ENCODE measurements at places on chromosomes 13 and 19.

DNA sequence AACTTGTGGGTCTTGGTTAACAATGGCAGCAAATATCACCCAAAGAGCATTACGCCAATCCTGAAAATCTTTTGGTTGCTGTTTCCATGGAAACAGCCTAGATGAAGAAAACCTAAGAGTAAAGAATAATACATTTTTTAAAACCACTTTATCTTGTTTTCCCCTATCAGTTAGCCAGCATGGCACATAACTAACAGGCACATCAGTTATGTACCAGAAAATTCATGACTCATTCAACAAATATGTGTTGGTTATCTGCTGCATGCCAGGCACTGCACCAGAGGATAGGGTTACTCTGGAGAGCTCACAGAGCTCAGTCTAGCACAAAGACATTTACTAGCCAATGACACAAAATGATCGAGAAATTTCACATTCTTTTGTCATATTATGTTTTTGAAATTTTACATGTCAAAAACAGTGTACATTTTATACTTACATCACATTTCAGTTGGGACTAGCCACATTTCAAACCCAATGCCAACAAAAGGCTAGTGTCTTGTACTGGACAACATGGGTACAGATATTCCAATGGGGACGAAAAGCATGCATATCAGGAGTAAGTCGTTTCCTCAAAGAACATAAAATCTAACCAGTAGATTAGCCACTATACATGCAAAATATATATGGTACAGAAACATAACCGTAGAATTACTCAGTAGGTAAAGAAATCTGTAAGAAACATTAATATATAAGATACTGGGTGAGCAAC lies 20.3 kb downstream of the LNX2 start:
- DNase-seq: no peak

GRCh38 chr19:16198370-16198651 lies 600 bp downstream of the AP1M1 start:
- no peak for DNase-seq

GRCh38 chr13:41352935-41353840 lies 42.1 kb downstream of the NAA16 start:
- no peak for DNase-seq

DNA sequence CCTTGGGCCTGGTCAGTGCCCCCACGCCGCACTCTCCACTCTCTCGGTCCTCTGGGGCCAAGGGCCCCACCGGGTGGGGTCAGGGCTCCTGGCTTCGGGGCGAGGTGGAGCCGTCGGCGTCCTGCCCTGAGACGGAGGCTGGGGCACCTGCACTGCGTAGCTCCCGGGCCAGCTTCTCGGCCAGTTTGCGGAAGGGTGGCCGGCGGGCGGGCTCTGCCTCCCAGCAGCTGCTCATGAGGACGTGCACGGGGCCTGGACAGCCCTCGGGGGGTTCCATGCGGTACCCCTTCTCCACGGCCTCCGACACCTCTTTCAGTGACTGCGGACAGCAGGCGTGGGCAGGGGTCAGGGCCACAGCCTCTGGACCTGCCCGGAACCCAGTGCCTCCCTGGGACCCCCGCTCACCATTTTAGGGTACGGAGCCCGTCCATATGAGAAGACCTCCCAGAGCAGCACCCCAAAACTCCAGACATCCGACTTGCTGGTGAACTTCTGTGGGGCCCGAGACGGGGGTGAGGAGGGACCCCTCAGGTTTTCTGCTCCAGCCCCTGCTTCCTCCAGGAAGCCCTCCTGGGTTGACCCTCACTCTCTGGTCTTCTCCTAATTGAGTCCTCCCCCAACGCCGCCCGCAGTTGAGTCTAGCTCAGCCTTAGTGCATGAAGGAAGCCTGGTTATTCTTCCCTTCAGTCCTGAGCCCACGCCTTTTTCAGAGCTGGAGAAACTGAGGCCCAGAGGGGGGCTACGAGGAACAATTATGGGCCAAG lies 6.3 kb upstream of the RAX2 start:
- DNase-seq: no peak

DNA sequence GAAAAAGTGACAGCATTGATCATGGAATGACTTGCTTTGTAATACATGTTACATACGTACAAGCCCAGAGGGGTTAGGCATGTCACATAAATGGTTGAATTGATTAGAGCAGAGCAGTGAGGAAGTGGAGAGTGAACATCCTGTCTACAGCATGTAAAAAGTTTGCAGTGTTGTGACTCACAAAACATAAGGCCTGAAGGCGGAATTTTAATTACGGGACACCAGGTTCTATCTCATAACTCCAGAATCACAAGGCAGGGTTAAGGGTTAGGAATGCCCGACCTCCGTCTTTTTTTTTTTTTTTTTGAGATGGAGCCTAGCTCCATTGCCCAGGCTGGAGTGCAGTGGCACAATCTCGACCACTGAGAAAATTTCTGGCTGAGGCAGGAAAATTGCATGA lies 83.9 kb downstream of the MUC16 start:
- no peak for DNase-seq

DNA sequence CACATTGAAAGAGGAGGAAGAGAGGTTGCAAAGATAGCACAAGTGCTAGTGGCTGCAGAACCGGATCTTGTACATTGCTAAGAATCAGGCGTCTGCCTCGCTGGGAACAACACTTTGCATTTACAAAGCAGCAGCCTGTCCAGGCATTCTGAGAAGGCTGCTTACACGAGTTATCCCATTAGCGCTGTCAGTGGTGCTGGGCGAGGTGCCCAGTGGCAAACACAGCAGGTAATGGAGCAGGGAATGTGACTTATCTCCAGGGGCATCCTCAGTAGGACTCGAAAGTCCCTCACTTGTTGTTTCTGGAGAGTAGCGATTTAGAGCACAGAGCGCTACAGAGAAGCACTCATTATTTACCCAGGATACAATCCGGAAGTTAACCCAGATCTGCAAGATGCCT lies 209.6 kb downstream of the OLFM4 start:
- no peak for DNase-seq

- DNase-seq: no peak
These were observed 187.5 kb downstream of the TM9SF2 start for GRCh38 chr13:99688776-99689175.

GRCh38 chr13:110155072-110155471 lies 151.9 kb downstream of the COL4A1 start:
- DNase-seq: no peak

DNA sequence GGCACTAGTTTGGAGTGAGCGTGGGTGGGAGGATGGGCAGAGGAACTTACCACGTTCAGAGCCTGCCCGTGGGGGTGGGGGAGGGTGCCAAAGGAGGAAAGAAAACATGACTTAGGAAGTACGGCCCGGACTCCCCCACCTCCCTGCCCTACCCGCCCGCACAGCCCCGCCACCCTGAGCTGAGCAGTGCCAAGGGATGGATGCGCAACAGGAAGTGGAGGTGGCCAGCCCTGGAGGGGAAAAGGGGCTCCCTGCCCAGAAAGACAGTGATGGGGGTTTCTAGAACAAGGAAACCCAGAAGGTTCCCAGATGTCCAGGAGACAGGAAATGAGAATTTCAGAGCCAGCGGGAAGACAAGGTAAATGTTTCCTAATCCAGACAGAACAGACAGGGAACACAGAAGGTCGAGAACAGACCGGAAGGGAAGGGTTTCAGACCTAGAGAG lies 6.3 kb downstream of the TEAD2 start:
- no peak for DNase-seq

DNA sequence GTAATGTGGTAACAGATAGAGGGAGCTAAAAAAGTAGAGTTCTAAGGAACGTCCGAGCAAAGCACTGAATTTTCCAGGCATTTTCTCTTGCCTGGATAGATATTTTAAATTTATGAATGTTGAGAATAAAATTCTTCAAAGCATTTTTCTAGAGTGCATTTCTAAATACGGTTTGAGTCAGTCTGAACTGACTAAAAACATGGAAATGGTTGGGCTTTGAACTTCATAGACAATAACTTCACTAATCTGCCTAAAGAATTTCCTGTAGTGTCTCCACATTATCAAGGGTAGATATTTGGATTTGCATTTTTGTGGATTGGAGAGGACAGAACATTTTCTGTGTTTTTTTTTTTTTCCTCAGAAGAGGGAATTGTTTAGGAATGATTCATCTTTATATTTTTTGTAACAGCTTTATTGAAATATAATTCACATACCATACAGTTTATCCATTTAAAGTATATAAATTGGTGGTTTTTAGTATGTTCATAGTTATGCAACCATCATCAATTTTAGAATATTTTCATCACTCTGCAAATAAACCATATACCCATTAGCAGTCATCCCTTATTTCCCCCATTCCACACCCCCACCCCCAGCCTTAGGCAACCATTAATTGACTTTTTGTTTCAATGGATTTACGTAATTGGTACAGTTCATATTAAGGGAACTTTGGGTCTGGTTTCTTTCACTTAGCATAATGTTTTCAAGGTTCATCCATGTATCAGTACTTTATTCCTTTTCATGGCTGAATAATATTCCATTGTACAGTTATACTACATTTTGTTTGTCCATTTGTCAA lies 20.7 kb downstream of the GARRE1 start:
- DNase-seq: no peak

GRCh38 chr13:83007226-83007625 lies 875.0 kb downstream of the SLITRK1 start:
- DNase-seq: no peak

- no peak for DNase-seq
These were observed 6.3 kb upstream of the DOCK9 start for GRCh38 chr13:98984118-98984517.

DNA sequence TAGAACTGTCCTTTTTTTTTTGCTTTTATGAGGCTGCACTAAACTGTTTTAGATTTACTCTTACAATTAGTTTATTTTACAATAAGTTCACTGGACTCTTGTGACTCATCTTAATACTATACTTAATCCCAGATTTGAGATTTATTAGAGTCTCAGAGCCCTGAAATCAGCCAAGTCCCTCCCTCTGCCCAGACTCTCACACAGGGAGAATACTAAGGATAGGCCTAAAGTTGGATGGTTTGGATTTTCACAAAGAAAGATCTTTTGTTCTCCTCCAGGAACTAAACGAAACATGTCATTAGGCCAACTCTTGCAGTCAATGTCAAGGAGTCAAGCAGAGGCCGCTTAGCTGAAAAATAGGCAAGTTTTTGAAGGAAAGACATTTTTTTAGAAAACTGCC lies 42.7 kb upstream of the MIR17HG start:
- no peak for DNase-seq

DNA sequence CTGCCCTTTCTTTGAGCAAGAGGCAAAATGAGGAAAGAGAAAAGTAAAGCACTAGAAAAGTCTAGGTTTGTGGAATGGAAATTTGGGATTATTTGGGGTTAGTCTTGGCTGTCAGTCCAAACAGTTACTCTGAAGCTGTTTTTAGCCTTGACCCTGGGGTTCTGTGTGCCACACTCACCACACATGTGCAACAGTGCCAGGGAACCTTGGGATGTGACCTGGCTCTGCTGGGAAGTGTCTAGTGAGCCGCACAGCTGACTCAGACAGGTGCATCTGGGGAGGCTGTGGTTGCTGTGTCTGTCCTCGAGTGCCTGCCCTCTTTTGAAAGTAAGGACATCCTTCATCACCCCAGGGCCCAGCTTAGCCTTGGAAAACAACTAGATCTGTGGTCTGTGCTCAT lies 15.8 kb downstream of the MICOS13 start:
- no peak for DNase-seq

DNA sequence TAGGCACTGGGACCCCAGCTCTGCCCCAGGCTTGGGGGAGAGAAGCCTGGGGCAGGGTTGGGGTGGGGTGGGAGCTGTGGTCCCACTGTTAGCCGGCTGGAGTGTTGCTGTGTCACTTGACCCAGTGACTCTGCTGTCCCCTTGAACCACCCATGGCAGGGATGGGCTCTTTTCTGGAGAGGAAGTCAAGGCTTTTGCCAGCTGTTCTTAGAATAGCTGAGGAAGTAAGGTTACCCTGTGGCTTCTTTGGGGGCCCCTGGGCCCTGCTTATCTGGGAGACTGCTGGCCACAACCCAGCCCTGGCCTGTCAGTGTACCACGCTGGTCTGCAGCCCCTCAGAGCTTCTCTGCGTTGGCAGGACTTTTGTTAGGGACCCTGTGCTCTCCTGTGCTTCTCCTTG lies 9.1 kb downstream of the PNPLA6 start:
- DNase-seq: no peak

GRCh38 chr19:806815-807421 lies 9.7 kb downstream of the PTBP1 start:
- no peak for DNase-seq

DNA sequence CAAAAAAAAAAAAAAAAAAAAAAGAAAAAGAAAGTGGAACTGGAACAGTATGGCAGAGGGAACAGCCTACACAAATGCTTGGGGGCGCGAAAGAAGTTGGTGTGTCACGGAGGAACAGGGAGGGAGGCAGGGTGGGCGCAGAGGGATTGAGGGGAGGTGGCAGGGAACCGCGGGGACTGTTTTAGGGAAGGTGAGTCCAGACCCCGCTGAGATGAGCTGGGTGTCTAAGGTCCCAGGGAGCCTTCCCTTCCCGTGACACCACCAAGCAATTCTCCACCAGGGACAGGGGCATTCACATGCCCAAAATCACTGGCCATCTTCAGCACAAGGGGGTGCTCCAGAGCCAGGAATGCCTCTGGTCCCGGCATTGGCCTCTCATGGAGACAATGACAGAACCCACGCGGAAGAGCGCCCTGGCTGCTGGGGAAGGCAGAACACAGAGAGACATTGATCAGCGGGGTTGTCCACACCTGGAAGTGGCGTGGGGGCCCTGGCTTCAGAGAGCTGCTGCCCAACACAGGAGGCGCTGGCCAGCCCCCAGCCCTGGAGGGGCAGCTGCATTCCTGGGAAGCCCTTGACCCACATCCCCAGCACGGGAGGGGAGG lies 6.9 kb downstream of the PEAK3 start:
- peak; percentile 67 for DNase-seq

- DNase-seq: no peak
These were observed 305.9 kb downstream of the KLF5 start for GRCh38 chr13:73364736-73365135.

GRCh38 chr13:114149774-114150740 lies 17.6 kb upstream of the RASA3 start:
- no peak for DNase-seq

- no peak for DNase-seq
These were observed 13.6 kb upstream of the STRN4 start for GRCh38 chr19:46759817-46760333.

DNA sequence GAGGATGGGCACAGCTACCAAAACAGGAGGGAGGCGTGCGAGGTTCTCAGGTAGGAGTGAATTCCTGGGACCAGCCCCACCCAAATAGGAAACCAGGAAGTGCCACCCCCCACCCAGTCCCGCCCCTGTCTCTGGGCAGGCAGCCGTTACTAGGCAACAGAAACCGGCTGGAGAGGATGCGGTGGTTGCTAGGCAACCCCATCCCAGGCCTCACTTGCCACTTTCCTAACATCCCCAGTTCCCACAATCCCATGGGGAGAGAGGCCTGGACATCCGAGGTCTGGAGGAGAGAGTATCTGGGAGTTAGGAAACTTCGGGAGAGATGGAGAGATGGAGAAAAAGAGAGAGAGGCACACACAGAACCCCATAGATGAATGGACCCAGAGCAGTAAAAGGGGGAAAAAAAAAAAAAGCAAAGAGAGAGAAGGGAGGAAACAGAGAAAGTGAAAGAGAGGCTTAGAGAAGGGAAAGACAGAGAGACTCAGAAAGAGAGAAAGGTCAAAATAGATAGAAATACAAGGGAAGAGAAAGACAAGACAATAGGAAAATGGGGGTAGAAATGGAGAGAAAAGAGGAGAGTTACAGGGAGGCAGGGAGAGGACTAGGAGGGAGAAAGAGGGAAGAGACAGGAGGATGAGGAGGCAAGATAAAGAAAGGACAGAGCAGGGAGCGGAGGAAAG lies 3.8 kb downstream of the GRIK5 start:
- DNase-seq: peak; percentile 36

GRCh38 chr13:21450936-21451335 lies 8.2 kb downstream of the ZDHHC20 start:
- DNase-seq: no peak

GRCh38 chr13:43022934-43023288 lies 475 bp upstream of the DNAJC15 start:
- DNase-seq: no peak
